ENCODE measurements at places on chromosomes 3 and 15.

- no peak for DNase-seq
Observed at GRCh38 chr3:183826448-183827250, 1.3 kb upstream of the MAP6D1 start.

- no peak for DNase-seq
Observed at GRCh38 chr3:114374433-114374990, 80.7 kb downstream of the TIGIT start.

GRCh38 chr3:159158213-159158612, 356.4 kb downstream of the MFSD1 start:
- no peak for DNase-seq

DNA sequence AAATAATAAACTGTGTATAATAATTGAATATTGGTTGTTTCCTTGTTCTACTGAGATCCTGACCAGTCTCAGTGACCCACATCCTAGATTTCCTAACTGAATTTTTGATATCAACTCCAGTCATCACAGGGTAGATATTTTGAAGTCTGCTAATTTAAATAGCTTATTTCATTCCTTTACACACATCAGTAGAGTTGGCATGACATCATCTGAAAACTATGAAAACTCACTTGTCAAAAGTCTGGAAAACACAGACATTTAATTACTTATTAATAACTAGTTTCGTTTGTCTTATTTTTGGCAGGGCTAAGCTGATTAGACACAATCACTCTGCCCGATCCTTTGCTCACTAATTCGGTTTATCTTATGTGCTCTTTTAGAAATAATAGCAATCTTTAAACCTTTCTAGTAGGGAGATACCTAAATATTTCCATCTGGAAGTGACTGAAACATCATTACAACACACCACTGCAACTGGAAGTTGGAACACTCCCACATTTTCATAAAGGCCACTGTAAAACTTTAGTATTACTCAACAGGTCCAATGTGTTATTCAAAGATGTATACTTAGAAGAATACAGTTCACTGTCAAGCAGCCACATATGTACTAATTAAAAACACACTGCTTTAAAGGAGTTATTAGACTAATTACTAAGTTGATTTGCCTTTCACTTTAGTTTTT, 198.4 kb upstream of the ZNF717 start:
- no peak for DNase-seq
